Fibroblast of lung (primary cell): ENCODE measurements at places on chromosomes 4 and X.

DNA sequence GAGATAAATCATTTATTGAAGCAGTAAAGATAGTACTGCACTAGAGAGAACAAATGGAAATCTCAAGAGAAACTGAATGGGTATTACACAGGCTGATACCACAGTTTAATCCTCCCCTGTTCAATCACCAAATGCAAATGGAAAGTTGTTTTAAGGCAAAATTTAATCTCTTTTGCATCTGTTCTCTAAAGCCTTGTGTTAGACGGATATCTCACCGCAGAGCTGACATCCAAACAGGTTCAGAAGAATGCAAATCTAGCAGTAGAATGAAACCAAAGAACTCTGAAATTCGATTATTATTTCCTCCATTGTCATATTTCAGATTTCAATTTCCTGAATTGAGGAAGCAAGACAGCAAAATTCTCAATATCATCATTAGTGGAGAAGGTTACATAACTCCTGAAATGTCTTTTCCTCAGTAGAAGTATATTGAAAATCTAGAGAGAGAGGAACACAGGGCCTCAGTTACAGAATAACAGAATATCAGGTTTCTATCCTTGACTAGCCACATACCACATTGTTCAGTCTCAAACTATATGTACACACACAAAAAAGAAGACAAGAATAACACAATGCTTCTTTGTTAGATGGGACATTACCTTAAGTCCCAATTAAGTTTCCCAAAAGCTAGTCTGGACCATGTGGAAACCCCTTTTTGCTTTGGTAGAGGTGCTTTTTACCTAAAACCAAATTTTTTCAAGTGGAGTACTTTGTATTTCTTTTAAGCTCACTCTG is 94.1 kb upstream of the BANK1 start:
- DNase-seq = no peak

GRCh38 chrX:4550018-4550417 is 836.6 kb upstream of the PRKX start:
- no peak for DNase-seq

DNA sequence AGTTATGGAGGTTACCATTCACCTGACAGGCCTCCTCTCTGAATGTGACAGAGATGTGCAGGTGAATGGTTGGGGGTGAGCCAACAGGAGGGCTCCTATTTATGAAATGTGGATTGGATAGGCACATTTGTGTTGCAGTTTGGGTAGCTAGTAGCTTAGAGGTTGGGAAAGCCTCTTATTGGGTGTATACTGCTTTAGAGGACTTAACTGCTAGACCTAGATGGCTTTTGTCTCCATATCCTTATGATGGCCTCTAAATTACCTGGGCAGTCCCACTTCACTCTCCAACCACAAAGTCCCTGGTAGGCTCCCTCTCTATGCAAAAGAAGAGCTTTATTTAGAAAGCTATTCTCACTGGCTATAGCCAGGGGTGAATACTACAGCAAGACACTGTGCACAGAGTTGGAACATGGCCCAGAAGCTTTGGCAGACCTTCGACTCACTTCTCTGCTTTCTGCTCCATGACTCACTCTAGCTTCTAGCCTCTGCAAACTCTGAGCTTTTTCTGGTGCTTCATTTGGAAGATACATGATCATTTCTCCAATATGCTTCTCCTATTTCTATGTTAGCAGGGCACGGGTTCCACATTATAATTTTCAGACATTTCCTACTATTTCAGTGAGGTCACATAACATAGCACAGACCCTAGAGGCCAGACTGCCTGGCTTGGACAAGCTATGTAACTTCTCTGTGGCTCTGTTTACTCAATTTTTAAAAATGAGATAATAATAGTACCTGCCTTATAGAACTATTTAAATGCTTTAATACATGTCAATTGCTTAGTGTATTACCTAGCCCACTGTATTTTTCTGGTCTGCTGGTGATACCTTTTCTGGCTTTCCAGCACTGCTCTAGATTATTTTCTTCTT is 6.0 kb upstream of the VGLL1 start:
- peak; percentile 93 for DNase-seq

GRCh38 chr4:147605499-147605898 is 11.7 kb upstream of the TMEM184C start:
- DNase-seq = no peak

DNA sequence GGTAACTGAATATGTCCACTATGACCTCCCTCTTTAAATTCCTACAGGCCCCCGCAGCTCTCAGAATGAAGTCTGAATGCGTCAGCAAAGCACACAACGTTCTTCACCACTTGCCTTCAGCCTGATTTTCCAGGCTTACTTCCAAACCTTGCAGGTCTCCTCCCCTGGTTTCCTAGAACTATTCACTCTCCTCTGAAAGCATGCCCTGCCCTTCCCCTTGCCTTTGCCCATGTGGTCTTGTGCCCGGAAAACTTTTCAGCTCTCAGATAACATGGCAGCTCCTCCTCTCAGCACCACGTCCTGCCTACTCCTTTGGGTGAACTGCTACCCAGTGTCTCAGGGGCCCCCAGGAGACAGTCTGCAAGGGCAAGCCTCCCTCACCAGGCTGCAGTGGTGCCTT is 268.5 kb upstream of the LDB2 start:
- DNase-seq = peak; percentile 55

DNA sequence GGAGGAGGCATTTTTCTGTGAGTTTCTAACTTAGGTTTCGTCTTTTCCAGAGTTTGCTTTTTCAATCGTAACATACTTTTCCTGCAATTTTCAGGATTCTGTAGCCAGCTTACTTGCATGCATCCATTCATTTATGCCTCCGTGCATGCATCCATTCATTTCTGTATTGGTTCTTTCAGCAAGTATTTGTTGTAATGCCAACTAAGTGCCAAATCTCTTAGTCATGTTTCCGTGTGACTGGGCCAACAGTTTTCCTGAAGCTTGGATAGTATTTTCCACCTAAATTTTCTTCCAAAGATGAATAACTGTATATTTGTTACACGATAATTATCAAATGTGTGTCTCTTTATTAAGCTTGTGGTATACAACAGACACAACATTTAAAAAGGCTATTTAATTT is 41.5 kb downstream of the CBLL2 start:
- peak; percentile 34 for DNase-seq

GRCh38 chrX:32155044-32155638 is 1056.2 kb downstream of the DMD start:
- DNase-seq = no peak

DNA sequence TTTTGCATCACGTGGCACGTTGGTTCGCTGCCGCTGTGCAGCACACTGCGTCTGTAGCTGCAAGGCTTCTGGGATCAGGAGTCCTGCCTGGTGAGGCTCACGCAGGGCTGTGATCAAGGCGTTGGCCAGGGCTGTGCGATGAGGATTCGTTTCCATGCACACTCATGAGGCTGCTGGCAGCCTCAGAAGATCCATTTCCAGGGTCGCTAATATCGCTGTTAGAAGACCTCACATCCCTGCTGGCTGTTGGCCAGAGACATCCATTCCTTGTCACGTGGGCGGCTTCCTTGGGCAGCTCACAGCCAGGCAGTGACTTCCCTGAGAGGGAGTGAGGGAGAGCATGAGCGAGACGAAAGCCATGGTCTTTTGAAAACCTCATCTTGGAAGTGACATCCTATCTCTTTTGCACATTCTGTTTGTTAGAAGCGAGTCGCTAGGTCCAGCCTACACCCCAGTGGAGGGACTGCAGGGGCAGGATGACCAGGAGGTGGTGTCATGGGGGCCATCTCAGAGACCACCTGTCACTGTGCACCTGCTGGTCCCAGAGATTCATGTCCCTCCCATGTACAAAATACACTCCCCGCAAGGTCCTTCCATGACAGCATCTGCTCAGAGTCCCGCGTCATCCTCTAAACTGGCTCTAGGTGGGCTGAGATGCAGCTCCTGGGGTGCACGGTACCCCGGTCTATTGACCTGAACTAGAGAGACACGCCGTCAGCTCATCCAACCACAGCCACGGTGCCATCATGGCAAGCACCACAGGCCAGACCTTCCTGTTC is 12.2 kb downstream of the RGS12 start:
- peak; percentile 57 for DNase-seq

DNA sequence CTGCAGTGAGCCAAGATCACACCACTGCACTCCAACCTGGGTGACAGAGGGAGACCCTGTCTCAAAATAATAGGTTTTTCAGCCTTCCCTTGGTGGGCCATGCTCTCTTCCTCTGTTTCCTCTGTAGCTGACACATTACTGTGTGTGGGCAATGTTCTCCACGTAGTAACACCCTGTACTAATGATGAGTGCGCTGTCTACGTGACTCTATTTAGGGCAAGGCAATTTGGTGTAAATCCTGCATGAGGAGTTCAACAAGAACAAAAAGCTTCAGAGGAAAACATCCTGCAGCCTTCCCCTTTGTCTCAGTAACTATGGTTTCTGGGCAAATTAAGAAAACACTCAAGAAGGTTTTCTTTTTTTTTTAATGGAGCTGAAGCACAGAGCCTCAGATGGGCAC is 24.4 kb upstream of the JAKMIP1 start:
- DNase-seq = no peak

DNA sequence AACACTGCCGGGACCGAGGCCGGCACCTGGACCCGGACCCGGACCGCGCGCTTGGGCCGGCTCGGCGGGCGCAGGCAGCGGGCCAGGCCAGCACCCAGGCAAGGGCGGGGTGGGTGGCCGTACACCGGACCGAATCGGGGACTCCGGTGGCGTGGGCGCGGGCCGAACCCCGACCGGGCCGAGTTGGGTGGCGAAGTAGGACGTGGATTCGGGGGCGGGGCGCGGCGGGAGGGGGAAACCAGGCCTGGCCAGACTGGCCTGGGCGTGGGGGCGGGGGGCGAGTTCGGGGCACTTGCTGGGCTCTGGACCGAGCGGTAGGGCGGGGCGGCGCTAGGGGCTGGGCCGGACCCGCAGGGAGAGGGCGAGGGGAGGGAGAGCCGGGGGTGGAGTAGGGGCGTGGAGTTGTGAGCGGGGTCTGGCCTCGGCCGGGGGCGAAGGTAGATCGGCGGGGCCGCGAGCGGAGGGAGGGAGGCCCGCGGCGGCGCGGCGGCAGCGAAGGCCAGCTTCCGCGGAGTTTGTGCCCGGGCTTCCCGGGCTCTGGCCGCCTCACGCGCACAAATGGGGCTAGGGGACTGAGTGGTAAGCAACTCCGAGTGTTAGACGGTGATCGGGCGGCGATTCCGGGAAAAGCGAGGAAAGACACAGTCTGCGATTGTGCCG is 1.8 kb upstream of the BCORL1 start:
- peak; percentile 16 for DNase-seq

GRCh38 chr4:61995717-61996340 is 795.7 kb downstream of the ADGRL3 start:
- no peak for DNase-seq

GRCh38 chr4:5524446-5525299 is 183.7 kb downstream of the EVC2 start:
- peak; percentile 64 for DNase-seq

- no peak for DNase-seq
These were observed 655.8 kb downstream of the ZNF674 start for GRCh38 chrX:45889471-45889870.

- no peak for DNase-seq
These were observed 1.9 kb downstream of the TACC3 start for GRCh38 chr4:1723131-1723801.

GRCh38 chr4:153553819-153554170 is 87.6 kb downstream of the TMEM131L start:
- DNase-seq = no peak
